GF-D8 (cell line): ENCODE measurements at places on chromosomes 1 and 21.

DNA sequence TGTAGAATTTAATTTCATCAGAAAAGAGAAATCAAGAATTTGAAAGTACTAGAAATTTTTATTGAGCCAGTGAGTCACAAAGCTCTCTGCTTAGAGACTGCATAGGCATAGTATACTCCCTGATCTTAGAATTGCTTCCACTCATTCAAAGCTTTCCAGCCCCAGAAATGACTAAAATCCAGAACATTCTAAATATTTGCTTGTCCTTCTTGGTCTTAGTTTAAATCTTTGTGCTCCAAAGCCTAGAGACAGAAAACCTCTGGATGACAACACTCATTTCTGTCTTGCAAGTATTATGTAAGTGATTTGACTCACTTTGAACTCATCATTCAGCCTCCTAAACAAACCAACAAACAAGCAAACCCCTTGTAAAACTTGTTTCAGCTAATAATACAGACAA is 74.2 kb downstream of the PTPRC start:
- DNase-seq = no peak

DNA sequence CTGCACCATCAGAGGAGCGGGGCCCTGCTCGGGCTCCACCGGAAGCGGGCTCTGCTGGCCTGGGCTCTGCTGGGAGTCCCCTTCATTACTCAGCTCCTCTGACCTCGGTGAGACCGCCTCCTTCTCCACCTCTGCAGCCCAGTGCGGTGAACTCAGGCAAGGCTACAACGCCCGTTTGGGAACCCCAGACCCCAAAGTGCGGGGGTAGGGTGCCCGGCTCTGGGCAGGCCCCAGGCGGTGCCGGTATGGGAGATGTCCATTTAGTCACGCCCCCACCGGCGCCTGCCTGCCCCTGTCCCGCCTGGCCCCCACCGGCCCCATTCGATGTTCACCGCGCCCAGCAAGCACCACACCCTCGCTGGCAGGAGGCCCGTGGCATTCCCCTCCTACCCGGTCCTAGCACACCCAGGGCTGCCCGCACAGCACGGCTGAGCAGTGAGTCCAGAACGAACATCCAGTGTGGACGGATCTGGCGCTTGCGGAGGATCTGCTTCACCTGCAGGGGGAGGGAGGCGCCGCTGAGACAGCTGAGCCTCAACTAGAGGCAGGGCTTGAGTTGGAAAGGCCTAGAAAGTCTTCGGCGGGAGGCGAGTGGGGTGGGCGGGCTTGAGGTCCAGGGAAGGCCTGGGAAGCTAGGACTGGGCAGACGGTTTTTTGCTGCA is 10.0 kb downstream of the MAP3K6 start:
- DNase-seq = no peak

DNA sequence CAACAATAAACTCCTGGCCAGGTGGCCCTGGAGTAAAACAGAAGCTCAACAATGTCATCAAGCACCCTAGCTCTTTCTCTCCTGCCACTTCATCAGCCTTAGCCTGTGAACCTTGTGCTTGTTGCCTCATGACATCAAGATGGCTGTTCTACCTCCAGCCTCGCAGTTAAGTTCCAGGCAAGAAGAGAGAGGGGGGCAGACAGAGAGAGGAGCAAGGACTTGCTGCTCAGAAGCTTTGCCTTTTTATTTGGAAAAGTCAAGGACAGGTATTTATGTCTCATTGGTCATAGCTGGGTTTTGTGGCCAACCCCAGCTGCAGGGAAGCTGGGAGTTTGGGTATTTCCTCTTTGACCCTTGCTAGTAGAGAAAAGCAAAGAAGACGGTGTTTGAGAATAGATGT is 60.3 kb upstream of the GADD45A start:
- DNase-seq = no peak

DNA sequence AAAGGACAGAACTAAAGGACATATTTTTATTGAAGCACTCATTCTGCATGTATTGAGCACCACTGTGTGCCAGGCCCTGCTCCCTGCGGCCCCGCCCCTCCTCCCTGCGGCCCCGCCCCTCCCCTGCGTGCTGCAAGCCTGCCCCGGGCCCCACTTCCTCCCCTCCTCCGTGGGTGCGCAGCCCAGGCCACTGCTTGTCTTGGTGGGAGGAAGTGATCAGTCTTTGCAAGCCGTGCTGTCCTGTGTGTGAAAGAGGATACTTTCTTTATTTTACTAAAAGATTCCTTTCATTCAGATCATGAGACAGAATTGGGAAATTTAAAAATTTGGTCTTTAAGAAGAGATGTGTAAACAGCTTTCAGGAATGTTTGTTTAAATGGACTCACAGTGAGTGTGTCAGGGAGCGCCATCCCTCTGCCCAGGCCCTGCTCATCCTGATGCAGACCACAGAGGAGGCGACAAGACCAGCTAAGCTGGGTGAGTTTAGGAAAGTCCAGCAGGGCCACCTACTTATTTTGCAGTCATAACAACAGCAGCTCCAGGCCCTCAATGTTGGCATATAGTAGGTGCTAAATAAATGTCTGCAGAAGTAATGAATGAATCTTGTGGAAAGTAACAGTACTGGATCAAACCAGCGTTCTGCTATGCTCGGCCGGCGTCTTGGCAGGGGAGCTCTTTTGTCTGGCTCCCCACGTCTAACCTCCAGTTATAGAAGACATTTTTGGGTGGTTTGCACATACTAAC is 88.3 kb upstream of the SELENON start:
- peak; percentile 5 for DNase-seq

DNA sequence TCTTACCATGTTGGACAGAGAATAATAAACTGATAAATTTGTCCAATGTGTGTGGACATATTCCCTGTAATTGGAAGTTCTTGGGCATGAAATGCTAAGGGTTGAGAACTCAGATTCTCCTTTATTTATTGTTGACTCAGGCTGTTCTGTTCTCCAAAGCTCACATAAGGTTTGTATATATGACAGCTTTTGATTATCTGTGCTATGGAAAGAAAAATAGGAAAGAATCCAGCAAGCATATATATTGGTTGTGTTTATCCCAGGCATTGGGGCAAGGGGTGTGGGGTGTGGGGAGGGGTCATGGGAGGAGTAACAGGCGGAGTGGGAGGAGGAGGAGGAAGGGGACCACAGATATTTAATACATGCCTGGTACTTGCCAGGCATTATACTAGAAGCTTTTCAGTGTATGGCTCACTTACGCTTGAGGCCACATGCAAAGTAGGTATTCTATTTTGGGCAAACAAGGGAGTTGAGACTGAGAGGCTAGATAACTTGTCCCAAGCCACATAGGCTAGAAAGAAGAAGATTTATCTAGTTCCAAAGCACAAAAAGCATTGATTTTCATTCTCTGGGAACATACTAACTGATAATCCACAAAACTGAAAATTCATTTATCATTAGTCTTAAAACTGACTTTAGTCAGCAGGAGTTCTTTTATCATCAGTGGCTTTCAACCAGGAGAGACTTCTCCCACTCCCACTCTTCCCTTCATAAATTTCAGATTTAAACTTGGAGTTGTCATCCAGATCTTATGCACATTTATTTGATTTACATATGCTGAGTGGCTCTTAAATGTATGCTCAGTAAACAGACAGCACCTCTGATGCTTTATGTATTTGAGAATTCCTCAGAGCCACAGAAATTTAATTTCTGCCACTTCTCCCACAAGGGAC is 27.2 kb downstream of the NGF start:
- DNase-seq = no peak

GRCh38 chr1:18304151-18304869 is 176.4 kb upstream of the KLHDC7A start:
- no peak for DNase-seq

DNA sequence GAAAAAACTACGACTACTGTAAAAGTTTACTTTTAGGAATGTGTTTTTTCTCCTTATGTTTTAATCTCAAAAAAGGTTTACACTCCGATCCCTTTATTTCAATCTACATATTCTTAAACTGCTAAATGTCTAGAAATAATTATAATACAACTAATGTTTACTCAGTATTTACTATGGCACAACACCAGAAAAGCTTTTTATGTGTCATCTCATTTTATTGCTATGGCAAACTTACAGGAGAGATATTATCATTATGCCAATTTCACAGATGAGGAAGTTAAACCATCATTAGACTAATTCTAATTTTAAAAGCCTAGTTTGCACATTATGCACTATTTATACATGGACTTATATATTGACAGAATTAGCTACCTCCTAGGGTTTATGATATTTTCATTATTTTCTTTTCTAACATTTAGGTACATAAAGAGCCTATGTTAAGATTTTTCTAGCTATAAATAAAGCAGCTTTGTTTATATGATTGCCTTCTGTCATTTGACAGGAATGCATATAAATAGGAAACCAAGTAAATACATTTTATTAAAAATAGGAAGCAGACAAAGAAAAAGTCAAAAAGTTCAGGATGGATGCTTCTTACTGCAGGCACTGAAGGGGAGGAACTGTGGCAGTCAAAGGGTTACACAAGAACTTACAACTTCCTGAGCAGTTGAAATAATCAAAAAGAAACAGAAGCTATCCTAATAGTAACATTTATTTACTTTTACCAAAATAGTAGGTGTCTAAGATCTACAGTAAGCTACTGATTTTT is 442.4 kb downstream of the LTN1 start:
- DNase-seq = no peak

DNA sequence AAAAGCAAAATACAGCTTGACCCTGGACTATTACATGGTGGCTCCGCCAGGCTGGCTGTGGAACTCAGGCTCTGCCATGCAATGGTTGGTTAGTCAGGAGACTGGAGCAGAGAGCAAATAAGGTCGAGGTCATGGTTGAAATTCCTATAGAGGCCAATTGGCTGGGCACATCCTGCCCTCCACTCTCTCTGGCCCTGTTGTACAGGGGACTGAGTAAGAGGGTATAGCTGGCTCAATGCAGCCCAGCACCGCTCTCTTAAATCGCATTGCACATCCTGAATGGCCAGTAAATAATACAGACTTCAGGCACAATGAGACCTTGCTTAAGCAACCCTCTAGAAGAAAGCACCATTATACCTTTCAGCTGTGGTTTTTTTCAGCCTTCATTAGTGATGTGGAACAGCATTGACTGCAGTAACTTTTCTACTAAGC is 59.3 kb upstream of the PPP2R5A start:
- DNase-seq = no peak

DNA sequence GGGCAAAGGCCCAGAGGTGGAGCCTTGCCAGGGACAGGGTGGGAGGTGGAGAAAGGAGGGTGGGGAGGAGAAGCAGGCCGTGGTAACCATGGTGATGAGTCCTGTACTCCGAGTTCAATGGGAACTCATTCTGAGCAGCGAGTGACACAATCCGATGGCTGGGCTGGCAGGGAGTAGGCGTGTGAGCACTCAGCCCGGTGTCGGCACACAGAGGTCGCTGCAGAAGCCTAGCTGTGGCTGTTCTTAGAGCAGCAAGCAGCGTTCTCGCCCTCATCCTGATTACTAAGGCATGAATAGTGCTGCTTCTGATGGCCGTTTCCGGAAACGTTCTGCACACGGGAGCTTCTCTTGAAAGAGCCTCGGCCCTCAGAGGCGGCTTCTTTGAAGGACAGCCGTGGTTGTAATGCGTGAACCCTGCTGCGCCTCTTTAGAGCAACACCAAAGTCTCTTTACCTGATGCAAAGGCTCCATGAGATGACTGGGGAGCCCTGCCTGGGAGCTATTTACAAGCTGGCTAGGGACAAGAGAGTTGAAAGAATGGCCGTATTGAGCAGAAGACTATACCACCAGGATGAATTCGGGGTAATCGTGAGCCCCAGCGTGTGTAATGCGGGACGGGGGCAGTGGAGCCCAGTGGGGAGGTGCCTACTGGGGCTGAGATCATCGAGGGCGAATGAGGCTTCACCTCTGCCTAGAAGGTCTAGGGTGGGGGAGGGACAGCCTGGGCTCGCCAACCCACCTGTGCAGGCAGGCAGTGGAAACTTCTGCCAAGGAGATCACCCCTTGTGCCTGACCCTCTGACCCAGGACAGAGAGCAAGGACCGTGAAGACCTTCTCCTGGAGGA is 72.8 kb upstream of the PAX7 start:
- no peak for DNase-seq

GRCh38 chr1:240319998-240320397 is 228.3 kb downstream of the FMN2 start:
- DNase-seq = no peak

- DNase-seq = no peak
These were observed 225.9 kb downstream of the SPATA17 start for GRCh38 chr1:217857061-217857460.

DNA sequence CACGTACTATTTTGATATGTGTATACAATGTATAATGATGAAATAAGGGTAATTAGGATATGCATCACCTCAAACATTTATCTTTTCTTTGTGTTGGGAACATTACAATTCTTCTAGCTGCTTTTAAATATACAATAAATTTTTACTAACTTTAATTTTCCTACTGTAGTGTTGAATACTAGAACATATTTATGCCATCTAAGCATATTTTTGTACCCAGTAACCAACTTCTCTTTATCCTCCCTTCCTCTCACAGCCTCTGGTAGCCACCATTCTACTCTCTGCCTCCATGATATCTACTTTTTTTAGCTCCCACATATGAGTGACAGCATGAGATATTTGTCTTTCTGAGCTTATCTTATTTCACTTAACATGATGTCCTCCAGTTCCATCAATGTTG is 468.0 kb downstream of the COL11A1 start:
- DNase-seq = no peak

DNA sequence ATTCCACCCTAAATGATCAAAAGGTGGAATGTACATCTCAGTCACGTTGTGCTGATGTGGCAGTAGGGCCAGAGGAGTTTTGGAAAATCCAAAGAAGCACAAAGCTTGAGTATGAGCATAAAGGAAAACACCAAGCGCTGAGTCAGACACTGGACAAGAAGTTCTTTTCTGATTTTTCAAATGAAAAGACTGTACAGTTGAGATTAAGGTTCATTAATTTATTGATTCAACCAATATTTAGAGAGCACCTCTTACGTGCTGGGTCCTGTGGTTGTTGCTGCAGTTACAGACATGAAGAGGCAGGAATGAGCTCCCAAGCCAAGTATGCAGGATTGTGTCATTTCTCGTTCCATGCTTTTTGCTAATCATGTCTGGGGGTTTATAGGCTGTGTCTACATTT is 28.9 kb upstream of the APP start:
- DNase-seq = no peak

GRCh38 chr1:82464362-82465001 is 663.7 kb downstream of the ADGRL2 start:
- DNase-seq = no peak

GRCh38 chr1:41645062-41645461 is 160.6 kb upstream of the EDN2 start:
- DNase-seq = no peak

- no peak for DNase-seq
These were observed 620.5 kb upstream of the PKN2 start for GRCh38 chr1:88063605-88064004.
